ENCODE measurements at places on chromosomes 2 and 18.

- no peak for DNase-seq
Observed at GRCh38 chr18:50579061-50579774, 19.3 kb downstream of the MAPK4 start.

GRCh38 chr18:31225668-31226067, 63.0 kb upstream of the DSC1 start:
- DNase-seq = no peak

GRCh38 chr18:9708434-9709303, 568 bp downstream of the RAB31 start:
- no peak for DNase-seq

DNA sequence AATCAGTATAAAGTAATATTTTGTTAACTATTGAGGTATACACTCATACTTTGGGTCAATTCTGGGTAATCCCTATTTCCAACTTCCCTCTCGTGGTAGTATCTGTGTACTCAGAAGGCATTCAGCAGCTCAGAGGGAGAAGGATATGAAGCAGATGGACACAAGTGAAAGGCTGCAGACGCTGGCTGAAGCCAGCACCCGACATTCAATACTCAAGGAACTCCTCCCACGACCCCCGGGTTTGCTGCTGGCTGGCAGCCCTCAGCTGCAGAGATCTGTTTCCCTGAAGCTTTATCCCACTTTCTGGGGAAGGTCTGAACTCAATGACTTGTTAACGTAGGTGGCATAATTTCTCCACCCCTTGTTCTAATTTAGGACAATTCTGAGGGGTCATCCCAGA, 847.3 kb upstream of the SOX11 start:
- DNase-seq = no peak

DNA sequence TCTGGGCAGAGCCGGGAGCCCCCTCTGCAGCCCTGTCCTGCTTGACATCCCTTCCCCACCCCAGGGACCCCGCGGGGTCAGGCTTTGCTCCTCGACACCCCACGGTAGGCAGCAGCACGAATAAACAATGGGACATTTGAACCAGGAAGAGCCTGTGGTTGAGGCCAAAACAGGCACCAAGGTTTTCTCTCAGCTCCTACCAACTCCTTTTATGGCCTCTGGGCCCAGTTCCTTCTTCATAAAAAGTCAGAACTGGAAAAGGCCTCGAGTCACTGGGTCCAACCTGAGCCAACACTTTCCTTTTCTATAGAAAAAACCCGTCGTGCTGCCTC, 20.6 kb downstream of the TEX44 start:
- no peak for DNase-seq

DNA sequence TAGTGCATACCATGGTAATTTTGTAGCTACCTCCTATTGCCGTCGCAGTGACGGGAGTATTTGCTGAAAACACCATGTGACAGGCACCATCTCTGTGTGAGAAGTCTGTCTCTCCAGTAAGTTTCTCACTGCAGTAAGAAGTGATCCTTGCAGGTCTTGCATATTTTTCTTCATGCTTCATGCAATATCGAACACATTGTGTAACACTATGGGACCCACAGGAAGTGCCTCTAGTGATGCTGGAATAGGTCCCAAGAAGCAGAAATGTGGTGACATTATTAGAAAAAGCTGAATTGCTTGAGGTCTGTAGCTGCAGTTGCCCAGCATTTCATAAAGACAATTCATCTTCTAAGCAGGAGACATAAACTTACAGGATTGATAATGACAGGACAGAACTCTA, 167.6 kb downstream of the DCDC2C start:
- no peak for DNase-seq

DNA sequence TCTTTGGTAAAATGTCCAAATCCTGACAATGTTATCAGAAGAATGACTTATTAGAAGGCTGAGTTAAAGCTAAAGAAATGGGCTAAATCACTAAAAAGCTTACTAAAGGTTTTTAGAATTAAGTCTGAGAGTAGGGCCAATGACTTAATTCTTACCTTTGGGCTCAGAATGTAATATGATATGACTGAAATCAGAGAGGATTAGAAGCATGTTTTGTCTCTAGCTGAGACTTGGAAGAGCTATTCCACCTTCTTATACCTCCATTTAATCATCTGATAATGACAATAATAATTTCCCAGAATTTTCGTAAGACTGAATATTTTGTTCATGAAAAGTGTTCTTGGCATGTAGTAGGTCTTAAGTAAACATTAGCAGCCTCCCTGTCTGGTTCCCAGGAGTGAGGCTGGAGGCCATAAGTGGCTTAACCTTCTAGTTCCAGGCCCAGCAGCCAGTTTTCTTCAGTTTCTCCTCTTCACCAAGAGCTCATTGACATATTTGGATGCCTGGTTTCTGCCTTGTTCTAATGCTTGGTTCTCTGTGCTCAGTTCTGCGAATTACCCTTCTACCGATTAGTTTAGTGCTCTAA, 25.5 kb upstream of the E2F6 start:
- no peak for DNase-seq

GRCh38 chr2:101971836-101972235, 19.9 kb upstream of the IL1R2 start:
- DNase-seq = no peak

DNA sequence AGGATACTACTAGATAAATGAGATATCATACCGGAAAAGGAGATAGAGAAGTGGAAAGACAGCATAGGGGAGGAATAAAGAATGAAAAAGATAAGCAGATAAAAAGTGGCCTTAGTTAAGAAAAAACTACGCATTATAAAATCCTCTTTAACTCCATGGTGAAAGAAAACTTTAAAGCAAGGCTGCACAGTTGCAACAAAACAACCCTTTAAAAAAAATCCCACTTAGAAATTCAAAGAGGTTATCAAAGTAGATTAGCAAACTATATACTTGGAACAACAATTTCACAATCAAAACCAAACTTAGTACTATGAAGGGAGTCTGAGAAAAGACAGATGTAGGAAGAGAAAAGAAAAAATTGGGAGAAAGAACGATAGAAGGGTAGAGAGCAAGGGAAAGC, 133.4 kb upstream of the OSR1 start:
- no peak for DNase-seq

GRCh38 chr2:207113414-207113813, 52.3 kb downstream of the KLF7 start:
- no peak for DNase-seq

GRCh38 chr2:46270384-46270783, 26.8 kb upstream of the EPAS1 start:
- DNase-seq = no peak

DNA sequence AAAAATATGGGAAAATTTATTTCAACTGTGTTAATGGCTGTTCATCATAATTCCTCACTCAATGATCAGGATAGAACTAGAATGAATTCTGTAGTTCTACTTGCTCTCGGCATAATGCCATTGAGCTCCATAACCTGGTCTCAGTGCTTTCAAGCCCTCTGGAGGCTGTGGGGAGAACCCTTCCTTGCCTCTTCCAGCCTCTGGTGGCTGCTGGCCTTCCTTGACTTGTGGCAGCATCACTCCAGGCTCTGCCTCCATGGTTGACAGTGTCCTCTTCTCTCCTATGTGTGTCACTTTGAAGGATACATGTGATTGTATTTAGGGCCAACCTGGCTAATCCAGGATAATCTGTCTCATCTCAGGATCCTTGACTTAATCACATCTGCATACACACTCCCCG, 26.9 kb upstream of the CABYR start:
- DNase-seq = no peak

GRCh38 chr2:146228466-146229058, 1616.3 kb upstream of the ACVR2A start:
- no peak for DNase-seq

DNA sequence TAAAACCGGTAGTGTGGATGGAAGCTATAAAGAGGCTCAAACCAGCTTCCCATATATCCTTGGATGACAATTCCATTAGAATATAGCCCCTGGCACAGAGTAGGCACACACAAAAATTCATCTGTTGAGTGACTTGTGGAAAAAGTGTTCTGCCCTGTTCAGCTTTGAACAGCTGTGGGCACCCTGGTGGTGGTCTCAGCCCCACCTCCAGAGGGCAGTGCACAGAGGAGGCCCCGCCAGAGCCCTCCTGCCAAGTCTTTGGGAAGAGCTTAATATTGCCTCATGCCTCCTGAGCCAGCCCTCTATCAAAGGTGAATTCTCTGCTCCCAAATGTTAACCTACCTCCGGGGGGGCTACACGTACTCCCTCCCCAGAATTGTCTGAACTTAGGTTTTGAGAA, 30.4 kb downstream of the EPAS1 start:
- DNase-seq = no peak

DNA sequence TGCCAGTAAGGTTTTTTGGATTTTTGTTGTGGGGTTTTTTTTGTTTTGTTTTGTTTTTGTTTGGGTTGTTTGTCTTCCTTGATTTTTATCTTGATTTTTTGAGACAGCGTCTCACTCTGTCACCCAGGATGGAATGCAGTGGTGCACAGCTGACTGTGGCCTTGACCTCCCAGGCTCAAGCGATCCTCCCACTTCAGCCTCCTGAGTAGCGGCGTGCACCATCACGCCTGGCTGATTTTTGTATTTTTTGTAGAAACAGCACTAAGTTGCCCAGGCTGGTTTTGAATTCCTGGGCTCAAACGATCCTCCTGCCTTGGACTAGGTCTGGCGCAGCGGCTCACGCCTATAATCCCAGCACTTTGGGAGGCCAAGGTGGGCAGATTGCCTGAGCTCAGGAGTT, 16.4 kb downstream of the MPPE1 start:
- DNase-seq = no peak

DNA sequence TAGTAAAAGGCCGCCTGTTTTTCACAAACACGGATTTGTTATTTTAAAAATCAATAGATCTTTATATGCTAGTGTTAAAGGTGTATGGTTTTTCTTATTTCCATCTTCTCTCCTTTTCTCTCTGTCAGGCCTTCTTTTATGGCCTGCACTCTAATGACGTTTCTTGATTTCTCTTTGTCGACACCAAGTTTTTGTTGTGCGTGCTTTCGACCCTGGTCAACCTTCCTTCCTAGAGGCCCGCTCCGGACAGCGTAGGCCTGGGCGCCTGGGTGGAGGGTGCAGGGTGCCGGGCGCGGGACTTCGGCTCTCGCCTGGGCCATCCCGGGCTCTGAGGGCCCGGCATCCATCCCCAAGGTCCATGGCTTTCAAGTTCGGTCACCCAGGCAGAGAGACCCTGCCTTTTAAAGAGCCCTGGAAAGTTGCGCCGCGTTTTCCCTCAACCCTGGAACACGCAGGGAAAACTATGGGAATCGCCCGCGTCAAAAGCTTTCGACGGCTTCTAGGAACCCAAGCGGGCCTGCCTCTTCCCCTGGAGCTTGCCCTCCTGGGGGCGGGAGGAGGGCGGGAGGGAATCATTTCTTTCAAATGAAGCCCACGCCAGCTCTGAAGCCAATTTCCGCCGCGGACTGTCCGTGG, 4.1 kb upstream of the SATB2 start:
- no peak for DNase-seq

DNA sequence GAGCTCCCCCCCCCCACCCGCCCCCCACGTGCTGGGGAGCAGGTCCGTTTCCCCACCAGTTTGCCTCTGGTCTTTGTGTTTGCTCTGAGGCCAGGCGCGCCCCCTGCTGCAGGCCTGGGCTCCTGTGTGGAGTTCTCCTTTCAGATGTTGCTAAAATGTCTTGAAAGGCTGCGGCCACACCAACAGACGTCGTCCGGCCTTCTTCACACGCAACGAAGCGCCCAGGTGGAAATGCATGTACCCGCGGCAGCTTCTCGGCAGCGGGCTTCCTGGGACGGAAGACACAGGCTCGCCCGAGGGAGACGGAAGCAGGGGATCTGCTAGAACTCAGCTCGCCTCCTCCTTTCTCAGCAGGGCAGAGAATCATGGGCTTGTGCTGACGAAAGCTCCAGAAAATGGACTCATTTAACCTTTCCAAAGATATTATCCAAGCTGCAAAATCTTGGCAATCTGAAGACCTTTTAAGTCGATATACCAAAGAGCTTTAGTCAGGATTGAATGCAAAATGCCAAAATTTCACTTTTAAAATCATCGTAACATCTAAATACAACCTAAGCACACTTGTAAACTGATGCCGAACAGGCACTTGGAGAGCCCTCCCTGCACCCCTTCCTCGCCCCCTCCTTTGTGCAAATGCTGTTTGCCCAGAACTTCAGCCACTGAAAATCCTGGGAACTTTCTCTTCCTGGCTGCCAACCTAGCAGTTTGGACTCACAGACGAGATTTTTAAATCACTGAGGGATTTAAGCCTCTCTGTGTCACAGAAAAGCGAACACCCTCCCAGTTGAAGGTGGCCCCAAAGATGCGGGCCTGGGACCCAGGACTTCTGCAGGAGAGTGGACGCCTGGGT, 125.5 kb upstream of the ZNF516 start:
- peak; percentile 31 for DNase-seq

GRCh38 chr2:238652771-238653157, 195.1 kb upstream of the TWIST2 start:
- no peak for DNase-seq

- DNase-seq = no peak
Observed at GRCh38 chr2:201600906-201601305, 42.4 kb downstream of the TMEM237 start.

DNA sequence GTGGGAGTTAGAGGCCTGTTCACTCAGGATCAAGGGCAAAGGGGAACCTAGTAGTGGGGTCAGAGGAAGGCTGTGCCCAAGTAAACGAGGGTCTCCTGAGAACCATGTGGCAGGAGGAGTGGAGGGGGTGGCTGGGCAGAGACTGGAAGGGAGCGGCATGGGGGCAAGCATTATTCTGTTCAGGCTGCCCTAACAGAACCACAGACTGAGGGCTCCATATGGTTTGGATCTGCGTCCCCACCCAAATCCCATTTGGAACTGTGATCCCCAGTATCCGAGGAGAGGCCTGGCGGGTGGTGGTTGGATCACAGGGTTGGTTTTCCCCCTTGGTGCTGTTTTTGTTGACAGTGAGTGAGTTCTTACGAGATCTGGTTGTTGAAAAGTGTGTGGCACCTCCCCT, 287.0 kb downstream of the PHLPP1 start:
- no peak for DNase-seq

GRCh38 chr18:59697236-59697932, at the start of gene CCBE1:
TSS of gene CCBE1 (minus strand) at chr18:59697423.
- DNase-seq = no peak

- peak; percentile 28 for DNase-seq
Observed at GRCh38 chr18:54416436-54416835, 58.7 kb downstream of the C18orf54 start.

GRCh38 chr2:289362-290089, 1.6 kb upstream of the ALKAL2 start:
- DNase-seq = no peak

GRCh38 chr2:189024901-189025618, 50.9 kb downstream of the COL3A1 start:
- DNase-seq = no peak

DNA sequence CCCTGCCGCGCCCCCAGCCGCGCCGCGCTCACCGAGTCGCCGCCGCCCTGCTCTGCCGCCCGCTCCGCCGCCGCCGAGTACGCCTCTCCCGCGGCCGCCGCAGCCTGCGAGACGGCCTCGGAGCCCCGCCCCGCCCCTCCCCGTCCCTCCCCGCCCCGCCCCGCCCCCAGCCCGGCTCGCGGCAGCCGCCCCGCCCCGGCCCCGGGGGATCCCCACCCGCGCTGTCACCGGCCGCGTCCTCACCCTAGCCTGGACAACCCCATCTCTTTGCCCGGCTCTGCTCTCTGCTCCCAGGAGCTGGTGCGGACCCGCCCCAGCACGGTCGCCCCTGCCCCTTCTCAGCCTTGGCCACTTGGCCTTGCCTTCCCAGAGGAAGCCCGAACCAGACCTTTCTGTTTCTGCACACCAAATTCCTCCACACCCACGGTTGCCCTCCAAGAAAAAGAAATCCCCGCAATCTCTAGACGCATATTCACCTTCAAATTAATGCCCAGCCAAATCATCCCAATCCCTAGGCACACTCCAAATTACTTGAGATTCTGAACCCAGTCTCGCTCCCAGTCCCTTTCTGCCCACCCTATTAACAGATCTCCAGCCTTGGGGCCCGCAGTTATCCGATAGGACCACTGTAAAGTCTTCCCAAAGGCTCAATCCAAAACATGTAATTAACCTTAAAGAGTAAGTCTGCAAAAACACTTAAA, at the start of gene CYRIA:
CYRIA (minus strand) TSS at position 87 of the 701 bp plus-strand sequence. CDS start 77,715 bp downstream, outside the sequence.
- DNase-seq = no peak

All from COLO829 (cell line).